ENCODE measurements at places on chromosomes 3 and 15.

DNA sequence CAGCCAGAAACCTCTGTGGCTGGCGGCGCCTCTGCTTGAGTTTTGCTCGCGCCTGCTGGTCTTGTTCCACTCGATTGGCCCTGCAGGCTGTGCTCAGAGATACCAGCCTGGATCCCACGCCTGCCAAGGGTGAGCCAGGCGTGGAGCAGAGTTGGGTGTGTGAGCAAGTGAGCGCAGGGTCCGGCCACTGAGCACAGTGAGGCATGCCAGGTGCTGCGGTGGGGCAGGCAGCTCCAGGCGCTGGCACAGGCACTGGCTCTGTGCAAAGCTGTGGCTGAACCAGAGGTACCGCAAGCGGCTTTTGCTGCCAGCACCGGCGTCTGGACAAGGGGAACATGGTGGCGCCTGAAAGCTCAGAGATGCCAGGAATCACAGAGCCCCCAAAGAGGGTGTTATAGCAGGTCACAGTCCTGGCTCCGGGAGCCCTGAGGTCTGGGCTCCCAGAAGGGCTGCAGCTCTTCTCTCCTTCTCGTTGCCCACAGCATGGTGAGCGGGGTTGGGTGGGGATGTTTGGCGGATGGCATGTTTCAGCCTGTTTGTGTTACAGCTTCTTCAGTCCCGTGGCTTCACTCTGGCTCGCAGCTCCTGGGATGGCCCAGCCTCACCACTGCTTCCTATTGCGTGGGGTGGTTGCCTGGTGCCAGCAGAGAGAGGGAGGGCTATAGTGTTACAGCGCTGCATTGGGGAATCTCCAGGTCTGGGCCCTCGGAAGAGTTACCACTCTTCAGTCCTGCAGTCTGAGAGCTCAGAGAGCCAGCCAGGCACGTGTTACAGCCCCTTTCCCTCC lies 73.9 kb downstream of the NR1D2 start:
- no peak for DNase-seq

DNA sequence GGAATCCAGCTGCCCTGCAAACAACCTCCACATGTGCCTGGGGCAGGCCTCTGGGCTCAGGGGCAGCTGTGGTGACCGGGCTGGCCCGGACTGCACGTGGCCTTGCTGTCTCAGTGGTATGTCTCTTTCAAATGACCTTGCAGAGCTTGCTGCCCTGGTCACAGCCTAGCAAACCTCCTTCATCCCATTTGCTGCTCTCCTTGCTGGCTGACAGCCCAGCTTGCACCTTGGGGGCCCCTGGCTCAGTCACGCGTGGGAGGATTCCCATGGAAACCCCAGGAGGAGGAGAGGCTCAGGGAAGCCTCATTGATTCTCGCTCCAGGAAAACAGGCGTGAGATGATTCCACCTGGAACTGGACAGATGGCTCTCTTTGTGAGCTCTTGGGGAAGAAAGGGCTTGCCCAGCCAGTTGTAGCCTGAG lies 5.6 kb downstream of the SPSB4 start:
- DNase-seq, result no peak

DNA sequence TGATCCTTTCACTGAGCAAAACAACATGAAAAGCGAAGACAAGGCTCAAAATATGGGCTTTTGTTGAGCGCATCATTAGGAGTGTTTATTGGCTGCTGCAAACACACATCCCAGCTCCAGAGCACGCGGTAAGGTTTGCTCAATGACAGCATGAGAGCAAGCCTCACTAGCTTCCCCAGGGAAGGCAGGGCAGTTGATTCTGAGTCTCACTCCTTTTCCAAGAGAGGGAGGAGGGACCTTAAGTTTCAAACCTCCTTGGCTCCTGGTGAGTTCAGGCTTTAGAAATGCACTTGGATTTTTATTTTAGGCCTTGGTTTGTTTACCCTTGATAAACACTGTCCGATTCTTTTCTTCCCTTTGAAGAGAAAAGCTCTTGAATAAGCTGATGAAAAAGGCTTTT lies 69.1 kb upstream of the CACNA2D3 start:
- no peak for DNase-seq

GRCh38 chr15:95669146-95669922 lies 661.2 kb upstream of the NR2F2 start:
- no peak for DNase-seq

- no peak for DNase-seq
Observed at GRCh38 chr15:87710406-87710805, 546.1 kb downstream of the NTRK3 start.

GRCh38 chr3:96813134-96813819 lies 1.1 kb upstream of the EPHA6 start:
- no peak for DNase-seq

DNA sequence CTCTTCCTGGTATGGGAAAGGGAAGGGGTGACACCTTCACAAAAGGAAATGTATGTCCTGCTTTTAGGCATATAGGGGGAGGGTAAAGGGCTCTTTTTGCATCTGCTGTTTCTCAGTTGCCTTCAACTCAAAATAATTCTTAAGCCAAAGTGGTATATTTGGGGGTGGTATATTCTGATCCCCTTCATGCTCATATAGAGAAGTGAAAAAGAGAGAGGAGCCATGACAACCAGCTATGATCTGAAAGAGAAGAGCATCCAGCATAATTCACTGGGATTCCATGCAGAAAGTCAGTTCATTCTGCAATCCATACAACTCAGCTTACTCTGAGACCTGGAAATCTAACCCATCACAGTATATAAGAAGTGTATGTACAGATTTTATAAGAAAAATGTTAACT lies 22.3 kb downstream of the DENND6A start:
- no peak for DNase-seq

GRCh38 chr3:176870451-176870850 lies 326.8 kb downstream of the TBL1XR1 start:
- DNase-seq, result no peak

- DNase-seq, result no peak
Observed at GRCh38 chr3:124759666-124760401, 29.6 kb downstream of the UMPS start.

GRCh38 chr3:8596321-8597218 lies 48.0 kb downstream of the SSUH2 start:
- DNase-seq, result no peak

- no peak for DNase-seq
Observed at GRCh38 chr3:191379446-191379845, 49.1 kb upstream of the UTS2B start.

DNA sequence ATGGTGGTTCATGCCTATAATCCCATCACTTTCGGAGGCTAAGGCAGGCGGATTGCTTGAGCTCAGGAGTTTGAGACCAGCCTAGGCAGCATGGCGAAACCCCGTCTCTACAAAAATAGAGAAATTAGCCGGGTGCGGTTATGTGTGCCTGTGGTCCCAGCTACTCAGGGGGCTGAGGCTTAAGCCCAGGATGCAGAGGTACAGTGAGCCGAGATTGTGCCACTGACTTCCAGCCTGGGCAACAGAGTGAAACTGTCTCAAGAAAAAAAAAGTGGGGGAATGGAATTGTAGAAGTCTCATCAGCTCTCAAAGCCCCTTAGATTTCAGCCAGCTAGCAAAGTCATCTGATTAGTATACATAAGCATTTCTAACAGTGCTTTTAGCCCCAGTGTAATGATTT lies 33.2 kb downstream of the TIPARP start:
- no peak for DNase-seq

DNA sequence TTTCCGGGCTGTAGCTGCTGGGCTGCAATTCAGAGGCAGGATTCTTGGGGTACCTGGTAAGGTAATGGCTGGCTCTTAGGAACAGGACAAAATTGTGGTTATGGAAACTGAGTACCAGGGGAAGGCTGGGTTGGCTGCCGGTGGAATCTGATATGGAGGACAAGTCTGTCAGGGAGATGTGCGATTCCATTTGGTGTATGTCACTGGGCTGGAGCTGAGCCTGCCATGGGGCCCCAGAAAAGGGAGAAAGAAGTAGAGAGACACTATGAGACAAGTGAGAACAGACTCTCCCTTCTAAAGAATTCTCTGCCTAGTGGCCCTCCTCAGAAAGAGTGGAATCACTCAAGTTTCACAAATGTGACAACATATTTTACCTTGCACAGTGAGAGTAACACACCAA lies 368.2 kb upstream of the ROPN1 start:
- no peak for DNase-seq

Measured in stimulated activated CD8-positive, alpha-beta memory T cell treated with anti-CD3 and anti-CD28 coated beads, Interleukin-2, amount 100 ng/mL, for 1 hour (primary cell).